ENCODE measurements at places on chromosomes 7 and 10.

DNA sequence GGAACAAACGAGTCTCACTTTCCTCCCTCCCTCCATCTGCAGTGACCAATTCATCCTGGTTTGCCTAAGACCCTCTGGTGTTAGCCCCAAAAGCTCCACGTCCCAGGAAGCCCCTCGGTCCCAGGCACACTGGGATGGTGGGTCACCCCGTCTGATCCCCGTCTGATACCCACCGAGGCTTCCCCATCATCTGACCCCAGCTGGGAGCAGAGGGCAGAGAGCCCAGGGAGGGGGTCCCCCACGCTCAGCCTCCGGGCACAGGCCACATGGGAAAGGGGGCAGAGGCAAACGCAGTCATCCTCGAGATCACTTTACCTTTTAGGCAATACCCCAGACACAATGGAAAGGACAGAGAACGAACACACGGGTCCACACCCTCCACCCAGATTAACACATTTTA is 291.6 kb upstream of the PPP2R2D start:
- DNase-seq = no peak

DNA sequence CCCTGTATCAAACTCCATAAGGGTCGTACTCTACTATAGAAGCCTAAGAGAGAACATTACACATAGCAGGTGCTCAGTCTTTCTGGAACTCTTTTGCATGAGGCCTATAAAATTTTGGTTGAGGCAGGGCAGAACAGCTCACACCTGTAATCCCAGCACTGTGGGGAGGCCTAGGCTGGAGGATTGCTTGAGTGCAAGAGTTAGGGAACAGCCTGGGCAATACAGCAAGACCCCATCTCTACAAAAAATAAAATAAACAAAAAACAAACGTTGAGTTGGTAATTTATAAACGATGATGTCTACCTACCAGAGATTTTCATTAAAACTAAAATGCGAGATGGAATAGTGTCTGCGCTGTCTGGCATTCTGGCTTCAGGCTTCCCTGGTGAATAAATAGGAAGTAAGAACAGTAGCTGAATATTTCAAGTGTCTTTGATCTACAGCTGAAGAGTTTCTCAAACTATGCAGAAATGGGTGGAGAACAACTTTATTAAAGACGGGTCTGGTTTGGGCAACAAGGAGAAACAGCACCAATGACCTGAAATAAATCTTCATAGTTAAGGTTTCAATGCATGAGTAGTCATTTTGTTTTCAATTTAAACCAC is 774 bp downstream of the PON2 start:
- no peak for DNase-seq

DNA sequence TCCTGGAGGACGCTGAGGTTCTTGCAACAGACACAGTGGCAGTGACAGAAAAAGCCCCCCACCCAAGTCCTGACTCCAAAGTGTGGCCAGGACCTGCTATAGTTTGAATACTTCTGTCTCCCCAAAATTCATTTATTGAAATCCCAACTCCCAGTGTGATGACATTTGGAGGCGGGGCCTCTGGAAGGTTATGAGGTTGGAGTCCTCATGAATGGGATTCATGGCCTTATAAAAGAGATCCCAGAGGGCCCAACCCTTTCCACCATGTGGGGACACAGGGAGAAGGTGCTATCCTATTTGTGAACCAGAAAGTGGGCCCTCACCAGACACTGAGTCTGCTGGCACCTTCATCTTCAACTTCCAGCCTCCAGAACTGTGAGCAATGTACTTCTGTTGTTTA is 18.3 kb downstream of the ANXA11 start:
- no peak for DNase-seq

GRCh38 chr7:66110856-66111255 is 3.8 kb upstream of the CRCP start:
- no peak for DNase-seq

GRCh38 chr7:135938563-135938962 is 38.6 kb downstream of the MTPN start:
- DNase-seq = no peak

DNA sequence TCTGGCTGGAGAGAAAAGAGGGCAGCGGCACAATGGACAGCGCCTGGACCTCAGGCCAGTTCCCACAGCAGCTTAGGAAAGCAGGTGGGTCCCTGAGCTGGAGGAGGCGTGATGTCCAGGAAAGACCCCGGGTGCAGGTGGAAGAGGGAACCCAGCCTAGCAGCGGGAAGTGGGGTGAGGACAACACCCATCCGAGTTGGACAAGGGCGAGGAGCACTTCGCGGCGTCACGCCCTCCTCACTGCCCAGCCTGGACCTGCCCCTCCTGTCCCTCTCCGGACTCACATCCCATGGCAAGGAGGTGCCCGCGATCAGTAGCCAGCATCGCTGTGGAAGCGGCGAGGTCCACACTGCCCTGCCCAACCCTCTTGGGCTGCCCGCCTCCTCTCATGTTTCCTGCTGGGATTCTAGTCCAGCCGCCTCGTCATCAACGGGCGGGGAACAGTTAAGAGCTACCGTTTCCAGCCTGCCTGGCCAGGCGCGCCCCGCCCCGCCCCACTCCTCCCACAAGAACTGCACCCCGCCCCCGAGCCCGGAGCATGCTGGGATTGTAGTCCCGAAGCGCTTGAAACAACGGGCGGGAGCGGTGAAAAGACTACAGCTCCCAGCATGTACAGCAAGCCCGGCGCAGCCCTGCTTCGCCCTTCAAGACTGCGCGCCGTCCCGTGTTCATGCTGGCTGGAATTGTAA is 930.6 kb upstream of the ZNF722 start:
- peak; percentile 13 for DNase-seq

- DNase-seq = no peak
These were observed 46.2 kb downstream of the COL13A1 start for GRCh38 chr10:69847883-69848282.

- DNase-seq = no peak
These were observed 127.3 kb downstream of the CUL2 start for GRCh38 chr10:34962866-34963265.

GRCh38 chr7:88111140-88111743 is 108.6 kb downstream of the SRI start:
- DNase-seq = peak; percentile 37

- no peak for DNase-seq
These were observed 6.9 kb upstream of the SUN1 start for GRCh38 chr7:825386-825785.

DNA sequence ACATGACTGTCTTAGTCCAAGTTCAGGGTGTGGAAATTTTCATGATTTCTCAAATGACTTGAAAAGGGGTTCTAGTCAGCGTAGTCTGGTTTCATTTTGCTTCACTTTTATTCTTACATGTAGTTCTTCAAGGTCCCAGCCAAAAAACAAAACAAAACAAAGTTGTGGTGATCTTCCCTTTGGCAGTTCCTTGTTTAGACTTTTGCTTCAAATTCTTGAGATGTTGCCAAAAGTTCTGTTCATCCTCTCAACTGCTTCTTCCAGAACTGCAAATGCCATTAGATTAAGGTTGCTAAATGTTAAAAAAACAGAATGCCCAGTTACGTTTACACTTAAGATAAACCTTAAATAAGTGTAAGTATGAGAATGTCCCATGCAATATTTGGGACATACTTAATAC is 370.8 kb upstream of the LRRTM3 start:
- DNase-seq = no peak

- no peak for DNase-seq
These were observed 11.8 kb downstream of the ZAN start for GRCh38 chr7:100745184-100745583.

DNA sequence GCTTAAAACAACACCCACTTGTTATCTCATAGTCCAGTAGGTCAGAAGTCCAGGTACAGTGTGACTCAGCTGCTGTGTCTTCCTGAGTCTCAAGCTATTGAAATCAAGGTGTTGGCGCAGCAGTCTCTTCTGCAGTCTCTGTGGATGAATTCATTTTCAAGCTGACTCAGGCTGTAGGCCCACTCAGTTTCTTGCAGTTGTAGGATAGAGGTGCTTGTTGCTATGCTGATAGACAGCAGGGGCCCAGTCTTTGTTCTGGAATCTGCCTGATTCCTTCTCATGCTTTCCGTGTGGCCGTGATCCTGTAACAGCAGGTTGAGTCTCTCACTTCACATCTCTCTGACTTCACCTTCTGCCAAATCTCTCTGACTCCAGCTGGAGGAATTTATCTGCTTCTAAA is 400.4 kb upstream of the POM121L12 start:
- DNase-seq = no peak

DNA sequence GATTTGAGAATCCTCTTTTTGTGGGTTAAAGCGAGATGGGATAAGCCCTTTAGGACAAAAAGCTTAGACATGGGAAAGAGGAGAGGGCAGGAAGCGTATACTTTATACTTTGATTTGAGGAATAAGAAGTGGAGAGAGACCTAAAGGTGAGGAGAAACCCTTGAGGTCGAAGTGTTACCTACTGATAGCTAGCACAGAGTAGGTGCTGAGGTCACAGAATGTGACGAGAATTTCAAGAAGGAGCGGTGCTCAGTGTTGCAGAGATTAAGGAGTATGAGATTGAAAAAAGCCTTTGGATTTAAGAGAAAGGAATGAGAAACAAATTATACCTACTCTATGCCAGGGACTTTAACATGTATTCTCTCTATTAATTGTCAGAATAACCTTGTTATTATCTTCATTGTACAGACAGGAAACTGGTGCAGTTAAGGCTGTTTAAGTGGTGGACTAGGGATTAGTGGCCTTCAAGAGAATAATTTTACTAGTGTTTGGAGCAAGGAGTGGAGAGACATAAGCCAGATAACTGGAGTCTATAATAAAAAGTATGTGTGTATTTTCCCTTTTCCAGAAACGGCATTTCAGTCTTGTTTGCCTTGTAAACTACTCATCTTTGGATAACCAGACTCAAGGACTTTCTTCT is 8.8 kb downstream of the CAPZA2 start:
- no peak for DNase-seq

GRCh38 chr7:25965405-25966123 is 186.4 kb upstream of the NFE2L3 start:
- DNase-seq = peak; percentile 9

DNA sequence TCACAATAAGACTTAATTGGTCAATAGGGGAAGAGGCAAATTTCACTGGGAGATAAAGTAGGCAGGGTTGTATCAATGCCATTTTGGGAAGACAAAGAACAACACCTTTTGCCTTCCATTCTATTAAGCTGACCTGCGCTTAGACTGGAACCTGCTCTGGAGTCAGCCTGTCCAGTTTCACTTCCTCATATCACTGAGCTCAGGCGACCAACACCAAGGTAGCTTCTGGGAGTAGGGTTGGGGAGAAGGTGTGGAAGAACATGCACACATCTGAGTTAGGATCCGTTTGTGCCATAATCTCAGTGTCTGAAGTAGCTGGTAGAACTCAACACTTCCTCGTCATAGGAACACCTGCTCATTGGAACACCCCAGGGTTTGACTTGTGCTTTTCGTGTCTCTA is 527.4 kb upstream of the IGFBP3 start:
- DNase-seq = no peak

GRCh38 chr10:23525406-23525805 is 86.5 kb downstream of the OTUD1 start:
- DNase-seq = no peak

DNA sequence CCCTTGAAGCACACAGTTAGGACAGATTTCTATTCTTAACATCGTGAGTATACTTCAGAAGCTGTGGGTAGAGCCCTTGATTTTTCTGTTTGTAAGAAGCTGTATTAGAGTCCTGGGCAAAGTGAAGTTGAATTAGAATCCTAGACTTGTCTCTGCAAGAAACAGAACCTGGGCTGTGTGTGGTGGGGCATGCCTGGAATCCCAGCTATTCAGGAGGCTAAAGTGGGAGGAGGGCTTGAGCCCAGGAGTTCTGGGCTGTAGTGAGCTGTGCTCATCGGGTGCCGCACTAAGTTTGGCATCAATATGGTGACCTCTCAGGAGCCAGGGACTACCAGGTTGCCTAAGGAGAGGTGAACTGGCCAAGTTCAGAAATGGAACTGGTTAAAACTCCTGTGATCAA is 183.4 kb downstream of the GNAI1 start:
- no peak for DNase-seq

DNA sequence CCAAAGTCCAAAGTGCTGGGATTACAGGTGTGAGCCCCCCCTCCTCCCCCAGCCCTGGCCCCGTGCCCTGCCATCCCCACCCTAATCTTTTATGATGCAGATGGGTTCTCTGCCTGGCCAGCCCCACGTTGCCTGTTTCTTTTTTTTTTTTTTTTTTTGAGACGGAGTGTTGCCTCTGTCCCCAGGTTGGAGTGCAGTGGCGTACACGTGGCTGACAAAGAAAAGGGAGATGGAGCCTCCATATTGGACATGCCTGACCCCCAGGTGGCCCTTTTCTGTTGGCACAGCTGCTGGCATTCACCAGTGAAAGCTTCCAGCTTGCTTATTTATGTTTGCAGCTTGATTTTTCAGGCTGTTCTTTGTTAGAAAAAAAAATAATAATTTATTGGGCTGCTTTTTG is 235.3 kb downstream of the CCDC3 start:
- no peak for DNase-seq

DNA sequence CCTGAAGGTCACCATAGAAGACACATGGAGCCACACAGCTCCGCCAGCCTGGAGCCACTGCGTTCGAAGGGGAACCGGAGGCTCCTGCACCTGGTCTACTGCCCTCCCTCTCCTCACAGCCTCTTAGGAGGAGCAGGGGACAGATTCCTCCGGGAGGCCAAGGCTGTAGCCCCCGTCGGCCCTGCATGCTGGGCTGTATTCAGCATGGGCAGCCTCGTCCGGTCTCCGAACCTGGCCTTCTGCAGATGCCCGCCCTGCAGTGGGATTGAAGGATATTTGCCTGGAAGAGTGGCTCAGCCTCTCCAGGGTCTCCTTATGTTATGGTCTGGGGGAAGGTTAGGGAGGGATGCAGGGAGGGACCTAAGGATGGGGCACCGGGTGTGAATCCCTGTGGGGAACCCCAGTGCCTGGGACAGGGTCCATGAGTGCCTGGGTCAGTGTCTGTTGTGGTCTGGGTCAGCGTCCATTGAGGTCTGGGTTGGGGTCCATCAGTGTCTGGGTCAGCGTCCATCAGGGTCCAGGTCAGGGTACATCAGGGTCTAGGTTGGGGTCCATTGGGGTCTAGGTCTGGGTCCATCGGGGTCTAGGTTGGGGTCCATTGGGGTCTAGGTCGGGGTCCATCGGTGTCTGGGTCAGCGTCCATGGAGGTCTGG is 13.0 kb upstream of the SCART1 start:
- DNase-seq = no peak

- DNase-seq = no peak
These were observed 206.9 kb downstream of the PTEN start for GRCh38 chr10:88070080-88070880.

DNA sequence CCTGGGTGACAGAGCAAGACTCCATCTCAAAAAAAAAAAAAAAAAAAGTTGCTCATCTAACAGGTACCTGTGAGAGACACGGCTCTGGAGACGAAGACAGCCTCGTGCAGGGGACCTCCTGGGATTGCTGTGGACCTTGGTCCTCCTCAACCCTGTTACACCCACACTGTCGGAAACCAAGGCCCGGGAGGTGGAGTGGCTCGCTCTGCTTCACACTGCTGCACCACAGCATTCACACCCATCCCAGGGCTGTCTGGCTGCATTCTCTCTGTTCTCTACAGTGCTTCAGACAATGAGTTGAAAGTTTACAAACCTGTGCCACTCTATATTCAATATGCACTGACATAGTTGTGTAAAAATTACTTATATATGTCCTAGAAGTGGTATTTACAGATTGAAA is 101.0 kb upstream of the TNS3 start:
- DNase-seq = no peak

- DNase-seq = no peak
These were observed 19.6 kb upstream of the AGBL3 start for GRCh38 chr7:134966691-134967090.

- DNase-seq = no peak
These were observed 526.1 kb upstream of the NRP1 start for GRCh38 chr10:33860552-33860951.
